Activated T-cell treated with anti-CD3 and anti-CD28 coated beads for 4 hours (primary cell): ENCODE measurements at places on chromosomes 5 and 9.

DNA sequence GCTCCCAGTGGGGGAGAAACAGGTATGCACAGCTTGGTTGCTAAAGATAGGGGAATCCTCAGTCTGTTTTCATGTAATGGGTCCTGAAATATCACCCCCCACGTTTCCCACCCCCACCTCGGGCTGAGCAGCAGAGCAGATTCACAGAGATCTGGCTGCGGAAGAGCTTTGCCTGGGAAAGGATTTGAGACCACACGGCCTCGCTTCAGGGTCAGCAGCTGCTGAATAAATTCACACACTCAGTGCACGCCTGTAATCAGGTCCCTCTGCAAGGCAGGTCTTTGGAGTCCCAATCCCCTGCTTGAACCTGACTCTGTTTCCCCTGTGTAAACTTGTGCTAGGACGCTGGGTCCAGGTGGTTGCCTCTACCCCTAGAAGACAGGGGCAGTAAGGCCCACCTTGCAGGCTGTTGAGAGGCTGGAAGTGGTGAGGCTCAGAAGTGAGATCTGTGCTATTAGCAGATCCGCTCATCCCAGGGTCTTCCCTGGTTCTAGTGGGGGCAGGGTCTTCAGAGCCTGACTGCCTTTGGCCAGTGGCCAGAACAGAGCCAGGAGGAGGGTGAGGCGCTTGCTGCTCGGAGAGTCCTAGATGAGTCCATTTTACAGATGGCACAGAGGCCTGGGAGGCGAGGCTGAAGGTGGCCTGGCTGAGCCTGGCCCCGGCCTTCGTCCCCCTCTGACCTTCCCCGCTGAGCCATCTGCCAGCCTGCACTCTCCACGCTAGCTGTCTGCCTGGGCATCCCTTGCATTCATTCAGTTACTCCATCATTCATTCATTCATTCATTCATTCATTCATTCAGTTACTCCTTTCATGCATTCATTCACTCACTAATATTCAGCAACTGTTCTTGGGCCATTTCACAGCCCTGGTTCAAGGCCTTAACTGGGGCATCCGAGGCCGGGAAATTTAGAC lies 16.7 kb upstream of the NEURL1B start:
- DNase-seq = no peak

- DNase-seq = no peak
Observed at GRCh38 chr9:133945977-133946753, 46.0 kb downstream of the VAV2 start.

- no peak for DNase-seq
Observed at GRCh38 chr5:16787278-16787677, 148.8 kb downstream of the MYO10 start.

GRCh38 chr9:114487607-114488300 lies 17.5 kb downstream of the WHRN start:
- DNase-seq = peak; percentile 57

DNA sequence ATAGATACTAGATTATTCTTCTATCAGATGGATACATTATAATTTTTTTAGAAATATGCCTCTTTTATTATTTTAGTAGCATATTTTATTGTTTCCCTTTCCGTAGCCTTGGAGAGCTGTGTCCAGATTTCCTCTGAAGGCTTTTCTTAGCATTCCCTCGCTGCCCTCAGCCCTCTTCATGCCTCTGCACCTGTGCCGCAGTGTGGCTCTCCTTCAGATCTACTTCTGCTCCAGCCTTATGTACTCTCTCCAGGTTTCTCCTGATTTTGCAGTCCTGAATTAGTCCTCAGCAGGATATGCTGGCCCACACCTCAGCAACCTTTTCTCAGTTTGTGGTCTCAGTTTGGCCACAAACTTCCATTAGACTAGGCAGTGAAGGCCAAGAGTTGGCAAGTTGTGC lies 1052.0 kb downstream of the TAF11L14 start:
- DNase-seq = no peak

DNA sequence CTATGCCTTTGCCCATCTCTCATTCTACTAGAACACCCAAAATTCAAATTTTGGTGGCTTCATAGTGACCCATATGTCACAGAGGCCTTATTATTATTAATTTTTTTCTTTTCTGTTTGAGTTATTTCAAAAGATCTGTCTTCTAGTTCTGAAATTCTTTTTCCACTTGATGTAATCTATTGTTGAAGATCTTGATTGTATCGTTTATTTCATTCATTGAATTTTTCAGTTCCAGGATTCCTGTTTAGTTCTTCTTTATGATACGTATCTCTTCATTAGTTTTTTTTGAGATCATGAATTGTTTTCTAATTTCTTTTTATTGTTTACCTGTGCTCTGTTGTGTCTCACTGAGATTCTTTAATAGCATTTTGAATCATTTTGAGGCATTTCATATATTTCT lies 24.6 kb upstream of the APBA1 start:
- DNase-seq = no peak

DNA sequence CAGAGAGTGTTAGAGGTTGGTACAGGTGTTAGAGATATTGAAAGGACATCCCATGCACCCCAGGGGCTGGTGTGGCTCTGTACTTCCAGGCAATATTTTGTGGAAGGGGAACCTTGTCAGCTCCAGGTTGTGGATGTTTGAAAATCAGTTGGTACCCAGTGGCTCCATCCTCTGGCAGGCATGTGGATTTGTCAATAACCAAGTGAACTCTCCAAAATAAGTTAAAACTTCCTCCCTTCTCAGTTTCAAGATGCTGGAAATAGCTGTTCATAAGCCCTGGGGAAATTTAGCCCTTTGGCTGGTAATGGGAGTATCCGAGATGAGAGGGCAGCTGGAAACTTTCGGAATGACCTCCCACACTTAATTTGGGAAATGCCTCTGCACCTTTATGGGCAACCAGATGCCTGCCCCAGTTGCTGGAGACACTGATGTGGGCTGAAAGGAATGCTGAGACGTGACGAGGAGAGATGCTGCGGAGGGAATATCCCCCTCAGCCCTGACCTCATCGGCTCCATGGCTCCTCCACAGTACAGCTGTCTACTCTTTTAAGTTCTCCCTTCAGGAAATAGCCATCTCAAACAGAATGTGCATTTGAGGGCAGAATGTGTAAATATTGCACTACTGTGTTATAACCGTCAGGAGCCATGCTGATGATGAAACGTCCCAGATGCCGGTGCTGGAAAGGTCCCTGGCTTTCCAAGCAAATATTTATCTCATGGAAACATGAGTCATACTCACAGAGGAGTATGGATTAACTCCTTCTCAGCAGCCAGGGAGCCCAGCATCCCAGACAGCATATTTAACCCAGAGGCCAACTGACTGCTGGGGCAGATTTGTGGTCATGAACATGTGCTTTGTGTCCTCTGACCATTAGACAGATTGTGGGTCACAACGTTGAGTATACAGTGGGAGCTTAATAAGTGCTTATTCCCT lies 29.5 kb downstream of the TGFBI start:
- no peak for DNase-seq

GRCh38 chr5:126115059-126115629 lies 308.1 kb upstream of the GRAMD2B start:
- no peak for DNase-seq

GRCh38 chr9:75064307-75065025 lies 23.5 kb downstream of the NMRK1 start:
- DNase-seq = no peak

- DNase-seq = no peak
Observed at GRCh38 chr5:117182104-117182503, 607.5 kb upstream of the SEMA6A start.

DNA sequence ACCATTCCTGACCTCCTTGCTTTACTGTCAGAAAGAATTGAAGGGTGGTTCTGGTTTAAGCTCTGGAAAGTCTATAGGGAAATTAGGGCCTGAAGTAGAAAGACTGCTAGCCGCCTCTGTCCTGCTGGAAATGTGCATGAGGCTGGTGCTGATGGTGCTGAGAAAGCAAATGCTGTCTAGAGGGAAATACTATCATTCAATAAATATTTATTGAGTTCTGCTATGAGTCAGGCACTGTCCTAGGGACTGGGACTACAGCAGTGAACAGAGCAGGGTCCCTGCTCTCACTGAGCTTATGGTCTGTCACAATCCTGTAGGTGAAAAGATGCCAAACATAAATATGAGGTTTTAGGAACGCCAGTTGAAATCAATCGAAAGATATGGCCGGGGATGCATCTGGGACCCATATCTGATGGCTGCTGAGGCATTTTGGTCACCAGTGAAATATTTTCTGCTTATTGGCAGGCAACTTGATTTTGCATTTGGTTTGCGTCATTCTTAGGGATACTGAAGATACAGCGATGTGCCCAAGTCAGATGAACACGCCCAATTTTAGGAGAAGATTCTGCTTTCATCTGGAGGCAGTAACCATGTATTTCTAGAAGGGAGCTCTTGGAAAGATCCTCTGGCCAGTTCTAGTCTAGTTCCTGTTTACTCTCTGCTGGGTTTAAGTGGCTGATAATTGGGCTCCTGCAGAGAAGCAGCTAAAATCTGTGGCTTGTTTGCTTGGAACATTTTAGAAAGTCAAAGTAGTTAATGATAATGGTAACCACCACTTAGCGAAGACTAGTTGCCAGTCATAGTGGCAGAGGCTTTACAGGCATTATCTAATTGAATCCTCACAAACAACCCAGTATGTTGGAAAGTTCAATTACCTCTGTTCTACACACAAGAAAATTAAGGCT lies 73.3 kb downstream of the INSYN2B start:
- no peak for DNase-seq

GRCh38 chr5:539469-540070 lies 15.3 kb upstream of the SLC9A3 start:
- DNase-seq = no peak

- no peak for DNase-seq
Observed at GRCh38 chr5:57445705-57446037, 36.9 kb downstream of the ACTBL2 start.

DNA sequence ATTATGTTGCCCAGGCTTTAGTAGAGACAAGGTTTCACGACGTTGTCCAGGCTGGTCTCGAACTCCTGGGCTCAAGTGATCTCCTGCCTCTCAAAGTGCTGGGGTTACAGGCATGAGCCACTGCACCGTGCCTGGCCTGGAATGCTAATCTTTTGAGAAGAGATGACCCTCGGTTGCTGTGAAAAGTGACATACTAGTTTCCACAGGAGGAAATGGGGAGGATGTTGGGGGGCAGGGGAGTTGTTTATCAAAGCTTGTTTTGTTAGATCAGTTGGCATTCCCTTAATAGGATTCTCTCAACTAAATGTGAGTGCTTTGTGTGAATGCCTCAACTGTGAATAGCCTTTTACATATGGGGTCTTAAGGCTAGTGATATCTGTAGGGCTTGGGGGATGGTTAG lies 16.4 kb upstream of the MATR3 start:
- no peak for DNase-seq

- no peak for DNase-seq
Observed at GRCh38 chr5:163533223-163533622, 27.8 kb downstream of the MAT2B start.

GRCh38 chr9:133460405-133461175 lies 812 bp downstream of the CACFD1 start:
- no peak for DNase-seq

DNA sequence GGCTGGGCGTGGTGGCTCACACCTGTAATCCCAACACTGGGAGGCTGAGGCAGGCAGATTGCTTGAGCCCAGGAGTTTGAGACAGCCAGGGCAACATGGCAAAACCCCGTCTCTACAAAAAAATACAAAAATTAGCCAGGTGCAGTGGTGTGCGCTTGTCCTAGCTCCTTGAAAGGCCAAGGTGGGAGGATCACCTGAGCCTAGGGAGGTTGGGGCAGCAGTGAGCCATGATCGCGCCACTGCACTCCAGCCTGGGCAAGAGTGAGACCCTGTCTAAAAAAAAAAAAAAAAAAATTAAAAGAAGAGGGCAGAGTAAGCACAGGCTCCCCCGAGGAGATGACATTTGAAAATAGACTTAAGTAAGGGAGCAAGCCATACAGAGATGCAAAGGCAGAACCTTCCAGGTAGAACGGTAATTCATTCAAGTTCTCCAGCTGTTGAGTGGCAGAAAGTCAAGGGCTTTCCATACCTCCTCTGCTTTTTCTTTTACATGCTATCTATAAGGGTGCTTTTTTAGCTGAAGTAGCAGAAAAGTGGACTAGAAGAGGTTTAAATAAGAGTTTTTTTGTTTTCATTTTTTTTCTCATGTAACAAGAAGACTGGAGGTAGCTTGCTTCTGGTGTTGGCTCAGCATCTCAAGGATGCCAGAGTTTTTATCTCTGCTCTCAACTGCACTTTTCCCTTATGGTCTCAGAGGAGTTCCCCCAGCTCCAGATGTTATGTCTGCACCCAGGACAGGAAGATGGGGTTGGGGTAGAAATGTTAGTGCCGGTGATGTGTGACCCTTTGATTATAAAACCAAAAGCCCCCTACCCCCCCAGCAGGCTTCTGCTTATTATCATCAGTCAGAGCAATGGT lies 40.8 kb downstream of the ERGIC1 start:
- no peak for DNase-seq

DNA sequence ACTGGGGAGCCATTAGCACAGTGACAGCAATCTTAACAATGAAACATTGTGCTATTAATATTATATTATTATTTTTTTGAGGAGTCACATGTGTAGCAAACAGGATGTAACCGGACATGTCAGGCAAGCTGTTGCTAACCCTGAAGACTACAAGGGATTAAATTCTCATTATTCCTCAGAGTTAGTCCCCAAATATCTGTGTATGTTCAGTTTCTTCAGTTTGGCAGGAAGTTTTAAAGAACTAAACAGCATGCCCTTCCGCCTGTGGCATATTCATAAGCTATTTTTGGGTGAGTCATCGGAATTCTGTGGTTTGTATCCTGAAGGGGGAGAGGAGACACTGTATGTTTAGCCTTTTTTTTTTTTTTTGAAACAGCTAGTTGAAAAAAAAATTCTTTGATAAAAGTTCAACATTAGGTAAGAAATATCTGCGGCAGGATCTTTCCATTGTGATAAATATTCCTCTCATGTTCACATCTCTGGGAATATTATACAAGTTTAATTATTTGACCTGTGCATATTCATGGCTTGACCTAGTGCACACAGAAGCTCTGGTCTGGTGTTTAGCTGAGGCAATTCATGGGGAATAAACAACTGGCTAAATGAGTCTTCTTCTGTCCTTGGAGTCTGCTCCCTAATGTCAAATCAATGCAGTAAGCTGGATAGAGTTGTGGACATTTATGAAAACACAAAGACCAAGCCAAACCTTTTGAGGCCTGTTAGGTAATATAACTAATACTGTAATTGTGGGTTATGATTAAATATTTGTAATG lies 202.7 kb upstream of the CDKN2B start:
- no peak for DNase-seq

DNA sequence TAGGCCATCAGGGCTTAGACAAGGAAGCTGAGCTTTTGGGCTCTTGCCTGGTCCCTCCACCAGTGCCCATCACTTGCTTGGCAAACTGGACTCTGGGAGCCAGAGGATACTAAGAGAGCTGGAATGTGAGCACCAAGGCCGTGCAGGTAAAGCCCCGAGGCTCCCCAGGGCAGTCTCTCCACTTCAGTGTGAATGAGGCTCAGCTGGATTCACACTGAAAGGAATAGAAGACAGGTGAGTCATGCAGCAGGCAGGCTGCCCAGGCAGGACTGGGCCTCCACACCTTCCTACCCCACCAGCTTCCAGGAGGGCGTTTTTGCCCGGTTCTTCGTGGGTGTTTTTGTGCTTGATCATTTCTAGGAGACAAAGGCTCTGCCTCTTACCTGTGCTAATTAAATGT lies 7.3 kb upstream of the CTSV start:
- no peak for DNase-seq

GRCh38 chr9:98656511-98656910 lies 52.2 kb downstream of the GABBR2 start:
- DNase-seq = no peak
